Activated CD4-positive, alpha-beta T cell treated with anti-CD3 and anti-CD28 coated beads for 1 hour (primary cell): ENCODE measurements at places on chromosomes 1 and 21.
A peak's percentile ranks its signal among the peaks of the same experiment; 100 is the strongest.

- DNase-seq = no peak
Observed at GRCh38 chr1:102800406-102800805, 307.9 kb downstream of the COL11A1 start.

- DNase-seq = no peak
Observed at GRCh38 chr1:91798740-91799139, 87.2 kb downstream of the TGFBR3 start.

GRCh38 chr21:15564907-15565306 is 164.9 kb upstream of the USP25 start:
- DNase-seq = no peak

- DNase-seq = peak; percentile 46
Observed at GRCh38 chr1:108646648-108647269, 14.1 kb downstream of the HENMT1 start.

DNA sequence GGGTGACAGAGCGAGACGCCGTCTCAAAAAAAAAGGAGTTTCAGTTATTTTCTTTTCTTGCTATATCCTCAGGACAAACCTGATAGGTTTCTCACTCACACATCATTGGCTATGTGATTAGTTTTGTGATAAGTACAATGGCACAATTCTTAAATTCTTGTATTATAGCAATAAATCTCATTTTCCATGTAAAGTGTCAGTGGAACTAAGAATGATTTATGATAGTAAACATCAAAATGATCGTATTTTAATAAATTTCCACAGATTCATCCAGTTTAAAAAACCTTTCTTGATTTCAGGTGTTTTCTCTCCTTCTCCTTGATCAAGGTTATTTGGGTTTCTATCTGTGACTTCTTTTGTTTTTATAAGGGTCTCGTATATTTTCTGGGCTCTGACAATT is 3.5 kb downstream of the DNAJC28 start:
- DNase-seq = no peak

DNA sequence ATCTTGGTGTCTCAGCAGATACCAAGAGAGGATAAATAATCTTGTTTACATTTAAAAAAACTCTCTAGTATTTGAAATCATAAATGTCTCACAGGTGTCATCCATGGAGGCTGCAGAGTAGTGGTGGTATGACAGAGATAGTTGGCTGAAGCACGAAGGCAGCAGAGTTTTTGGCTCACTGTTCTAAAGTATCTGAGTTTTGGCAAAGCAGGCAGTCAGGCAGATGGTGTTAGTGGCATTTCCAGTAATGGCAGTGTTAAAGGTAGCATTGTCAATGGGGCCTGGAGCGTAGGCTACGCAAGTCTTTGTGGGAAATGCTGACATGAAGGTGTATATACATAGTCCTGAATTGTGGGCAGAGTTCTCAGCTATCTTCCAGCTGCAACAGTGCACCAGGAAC is 68.5 kb upstream of the HSD17B7 start:
- DNase-seq = no peak

GRCh38 chr1:83596331-83596730 is 402.6 kb downstream of the TTLL7 start:
- no peak for DNase-seq

GRCh38 chr21:15749082-15749860 is 19.5 kb downstream of the USP25 start:
- DNase-seq = no peak

DNA sequence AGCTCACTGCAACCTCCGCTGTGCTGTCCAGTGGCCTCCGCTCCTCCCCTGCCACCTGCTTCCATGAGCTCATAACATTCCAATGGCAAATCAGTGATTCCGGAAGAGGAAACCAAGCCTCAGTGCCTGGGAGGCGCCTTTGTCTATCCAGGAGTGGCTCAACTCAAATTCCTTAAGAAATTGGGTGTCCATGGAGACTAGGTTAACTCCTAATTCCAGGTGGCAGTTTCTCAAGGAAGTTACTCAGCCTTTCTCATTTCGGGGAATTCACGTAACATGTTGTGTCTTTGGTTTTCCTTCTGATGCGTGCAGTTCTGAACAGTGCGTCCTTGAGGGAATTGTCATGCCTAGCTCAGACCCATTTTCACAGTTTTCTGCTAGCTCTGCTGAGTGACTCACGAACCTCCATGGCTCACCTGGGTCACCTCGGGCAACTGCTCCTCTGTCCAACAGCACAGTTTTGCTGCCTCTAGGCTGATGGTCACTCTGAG is 89.9 kb upstream of the DSCAM start:
- DNase-seq = no peak

- no peak for DNase-seq
Observed at GRCh38 chr1:180119837-180120236, 34.8 kb upstream of the QSOX1 start.

- no peak for DNase-seq
Observed at GRCh38 chr21:42336054-42336453, 14.7 kb downstream of the TFF2 start.

DNA sequence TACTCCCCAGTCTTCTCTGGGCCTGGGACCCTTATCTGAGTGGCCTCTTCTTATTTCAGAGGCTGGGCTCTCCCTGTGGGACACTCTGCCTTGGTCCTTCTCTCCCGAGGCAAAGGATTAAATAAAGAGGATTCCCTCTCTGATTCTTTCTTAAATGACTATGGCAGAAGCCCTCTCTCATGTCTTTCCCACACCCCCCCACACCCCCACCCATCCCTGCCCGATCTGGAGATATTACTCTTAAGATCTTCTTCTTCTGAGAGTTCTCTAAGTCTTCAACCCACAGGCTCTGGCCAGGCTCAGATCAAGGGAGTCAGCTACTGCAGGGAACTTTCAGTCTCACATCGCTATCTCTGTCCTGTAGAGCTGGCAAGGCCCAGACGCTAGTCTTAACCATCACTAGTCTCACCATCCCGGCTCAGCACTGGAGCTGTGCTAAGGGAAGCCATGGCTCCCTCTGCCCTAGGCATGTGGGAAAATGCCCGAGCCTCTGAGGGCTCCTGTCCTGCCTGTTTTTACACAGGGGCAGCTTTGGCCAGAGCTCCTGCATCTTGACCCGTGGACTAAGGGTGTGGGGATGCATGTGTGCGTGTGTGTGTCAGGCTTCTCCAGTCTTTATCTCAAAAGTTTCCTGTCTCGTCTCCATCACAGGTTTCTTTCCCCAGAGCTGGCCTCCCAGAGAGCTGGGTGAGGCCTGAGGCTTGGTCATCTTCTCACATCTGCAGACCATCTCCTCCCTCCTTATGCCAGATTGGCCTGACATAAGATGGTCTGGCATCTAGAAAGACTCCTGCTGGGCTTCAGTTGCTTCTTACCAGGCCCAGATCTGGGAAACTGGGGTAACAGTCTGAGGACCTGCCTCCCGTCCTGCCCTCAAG is 36.7 kb downstream of the LGR6 start:
- no peak for DNase-seq

- no peak for DNase-seq
Observed at GRCh38 chr1:2896824-2897223, 95.3 kb upstream of the TTC34 start.

- no peak for DNase-seq
Observed at GRCh38 chr1:25715888-25716287, 84.1 kb upstream of the SELENON start.

DNA sequence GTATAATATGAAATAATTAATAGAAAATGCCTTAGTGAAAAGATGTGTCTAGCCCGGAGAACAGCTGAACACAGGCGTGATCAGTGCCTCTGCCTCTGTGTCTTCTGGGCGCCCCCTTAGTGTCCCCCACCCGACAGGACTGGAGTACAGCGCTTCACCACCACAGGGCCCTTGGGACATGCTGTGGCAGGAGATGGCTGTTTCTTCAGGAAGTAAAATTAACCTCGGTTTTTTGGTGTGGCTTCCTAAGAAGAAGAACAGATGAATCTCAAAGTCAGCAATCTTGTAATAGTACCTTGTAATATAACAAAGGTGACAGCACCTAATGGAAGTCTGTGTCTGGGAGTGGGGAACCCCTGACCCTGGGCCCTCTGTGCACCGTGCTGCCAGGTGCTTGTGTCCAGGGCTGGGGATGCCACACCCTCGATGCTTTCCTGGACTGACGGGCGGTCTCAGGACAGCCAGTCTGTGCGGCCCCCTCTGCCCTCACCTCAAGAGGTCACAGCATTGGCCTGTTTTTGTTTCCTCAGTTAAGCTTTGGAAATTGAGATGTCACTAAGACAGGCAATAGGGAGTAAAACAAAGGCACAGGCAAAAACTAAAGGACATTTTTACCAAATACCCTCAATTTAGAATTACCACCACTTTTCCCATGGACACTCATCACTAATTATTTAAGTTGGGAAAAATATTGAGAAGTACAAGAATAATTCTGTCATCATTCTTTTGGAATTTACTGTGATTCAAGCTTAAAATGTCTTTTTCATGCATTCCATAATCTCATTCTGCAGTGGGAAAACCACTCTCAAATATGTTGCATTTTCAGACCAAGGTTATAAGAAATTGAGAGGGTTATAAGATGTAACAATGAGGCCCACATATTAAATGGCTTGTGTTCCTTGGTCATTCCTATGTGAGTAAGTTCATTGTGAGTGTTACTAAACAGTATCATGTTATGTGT is 79.3 kb downstream of the ADARB1 start:
- no peak for DNase-seq

DNA sequence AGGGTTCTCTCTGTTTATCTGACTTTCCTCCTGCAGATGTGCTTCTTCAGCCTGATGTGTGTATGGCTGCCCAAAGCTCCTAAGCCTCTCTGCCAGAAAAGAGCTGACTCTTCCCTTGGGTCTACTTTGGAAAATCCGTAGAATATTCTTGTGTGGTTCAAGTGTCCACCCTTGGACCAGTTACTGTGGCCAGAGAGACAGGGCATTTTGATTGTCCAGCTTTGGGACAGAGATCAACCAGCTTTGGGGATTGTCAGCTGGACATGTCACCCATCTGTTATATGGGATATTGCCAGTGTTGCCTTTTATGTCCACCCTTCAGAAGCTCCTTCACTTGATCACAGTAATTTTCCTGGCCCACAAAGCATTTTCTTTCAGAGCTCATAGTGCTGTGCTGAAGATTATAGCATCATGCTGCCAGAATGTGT is 126.2 kb upstream of the L1TD1 start:
- no peak for DNase-seq

GRCh38 chr21:44681861-44682579 is at the start of gene KRTAP12-1:
Gene KRTAP12-1, minus strand, starts transcription at chr21:44682163. Its CDS starts 40 bp downstream, at chr21:44682123.
- DNase-seq = no peak

DNA sequence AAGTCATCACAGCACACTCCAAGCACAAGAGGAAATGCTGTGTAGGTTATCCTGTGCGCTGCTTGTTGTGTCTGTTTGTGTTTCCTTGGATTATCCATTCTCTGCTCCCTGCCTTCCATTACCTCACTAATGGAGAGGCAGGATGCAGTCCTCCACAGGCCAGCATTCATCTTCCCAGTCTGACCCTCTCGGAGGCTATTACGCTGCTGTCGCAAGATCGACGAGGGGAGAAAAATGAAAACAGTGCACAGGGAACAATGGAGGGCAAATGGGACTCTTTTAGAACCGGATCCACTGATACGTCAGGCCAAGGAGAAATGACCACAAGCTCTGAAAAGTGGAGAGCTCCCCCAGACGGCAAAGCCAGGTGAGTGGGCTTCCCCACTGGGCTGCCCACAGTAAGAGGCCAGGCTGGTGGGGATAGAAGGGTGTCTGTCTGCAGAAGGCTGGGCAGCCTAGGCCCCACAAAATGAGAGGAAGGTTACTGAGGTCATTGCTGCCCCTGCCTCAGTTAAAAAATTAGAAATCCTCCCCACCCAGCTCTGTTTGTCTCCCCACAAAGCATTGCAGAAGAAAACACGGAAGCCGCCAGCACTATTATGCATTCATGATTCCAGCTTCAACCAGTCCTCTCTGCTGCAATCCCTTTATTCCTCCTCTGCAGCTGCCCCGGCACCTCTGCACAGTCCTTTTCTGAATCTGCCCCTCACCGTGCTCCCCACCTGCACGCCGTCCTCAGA is 21.7 kb downstream of the LRRN2 start:
- DNase-seq = no peak

- DNase-seq = no peak
Observed at GRCh38 chr1:29800522-29800956, 564.2 kb downstream of the PTPRU start.

DNA sequence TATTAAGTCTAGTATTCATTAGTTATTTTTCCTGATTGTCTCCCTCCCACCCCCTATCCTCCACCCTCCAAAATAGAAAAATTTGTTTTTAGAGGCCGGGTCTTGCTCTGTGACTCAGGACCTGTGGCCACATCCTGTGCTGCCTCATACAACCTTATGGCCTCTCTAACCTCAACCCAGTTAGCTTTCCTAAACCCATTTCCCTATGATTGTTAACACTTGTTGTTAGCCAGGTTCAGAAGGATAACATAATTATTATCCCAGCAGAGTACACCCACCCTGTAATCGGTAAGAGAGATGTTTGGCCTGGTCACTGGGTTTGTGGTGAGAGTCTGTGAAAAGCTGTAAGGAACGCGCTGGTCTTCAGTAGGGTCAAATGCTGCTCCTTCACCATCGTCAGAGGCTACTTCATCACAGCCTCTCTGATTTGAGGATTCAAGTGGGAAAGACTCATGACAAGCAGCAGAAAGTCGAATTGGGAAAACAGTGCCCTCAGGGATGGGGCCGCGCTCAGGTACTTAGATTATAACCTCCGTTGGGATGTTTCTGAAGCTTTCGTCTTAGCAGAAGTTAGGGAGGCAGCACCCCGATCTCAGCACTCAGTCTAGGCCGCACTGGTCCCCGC is 35.9 kb upstream of the HMGN1 start:
- no peak for DNase-seq

DNA sequence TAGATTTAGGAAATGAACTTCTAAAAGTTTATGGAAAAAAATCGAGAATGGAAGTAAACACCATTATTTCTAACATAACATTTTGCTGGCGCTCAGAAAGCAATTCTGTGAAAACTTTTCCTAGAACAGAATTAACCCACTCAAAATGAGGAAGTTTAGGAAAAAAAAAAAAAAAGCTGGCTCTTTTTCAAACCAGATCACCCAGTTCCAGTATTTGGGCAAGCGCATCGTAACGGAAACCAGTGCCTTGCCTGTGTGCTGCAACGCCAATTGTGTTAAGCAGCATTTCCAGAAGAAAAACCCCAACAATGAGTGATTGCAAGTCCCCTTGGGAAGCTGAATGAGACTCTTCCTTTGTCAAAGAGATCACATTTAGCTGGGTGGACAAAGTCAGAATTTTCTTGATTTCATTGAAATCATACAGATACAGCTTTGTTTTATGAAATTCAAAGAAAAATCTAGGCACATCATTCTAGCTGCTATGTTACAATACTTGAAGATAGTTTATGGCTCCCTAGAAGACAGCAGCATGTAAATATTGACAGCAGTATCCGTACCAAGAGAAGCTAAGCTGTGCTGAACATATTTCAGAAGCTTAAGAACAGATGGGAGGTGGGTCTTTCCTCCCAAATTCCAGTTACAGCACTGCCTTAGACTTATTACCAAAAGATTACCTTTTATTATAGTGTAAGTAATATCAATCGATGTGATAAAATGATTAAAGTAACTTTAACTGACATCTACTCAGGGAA is 113.4 kb downstream of the ERG start:
- no peak for DNase-seq
